Large intestine (tissue), 12 donors: ENCODE measurements at places on chromosomes 1 and 21. TPM values are rescaled to one million over a fixed set of nuclear protein-coding genes. Genes with fewer than 3 reads are reported as not detected.

KIF21B gene
- 1.5 TPM for polyA plus RNA-seq

FCRL4 gene
- polyA plus RNA-seq: 0.07 TPM

ERG gene
- polyA plus RNA-seq: 6.2 TPM

FAM177B gene
- 5.5 TPM for polyA plus RNA-seq

CNKSR1 gene
- polyA plus RNA-seq: 109 TPM

FOXD2 gene
- 1.6 TPM for polyA plus RNA-seq

PCBP3 gene
- polyA plus RNA-seq: 7.4 TPM

GABRD gene
- polyA plus RNA-seq: 0.54 TPM

KCNE2 gene
- 0.37 TPM for polyA plus RNA-seq

UBR4 gene
- 98.1 TPM for polyA plus RNA-seq

MRPL55 gene
- 61.1 TPM for polyA plus RNA-seq

DHRS3 gene
- 42.0 TPM for polyA plus RNA-seq

LMX1A gene
- 1.3 TPM for polyA plus RNA-seq

DNA sequence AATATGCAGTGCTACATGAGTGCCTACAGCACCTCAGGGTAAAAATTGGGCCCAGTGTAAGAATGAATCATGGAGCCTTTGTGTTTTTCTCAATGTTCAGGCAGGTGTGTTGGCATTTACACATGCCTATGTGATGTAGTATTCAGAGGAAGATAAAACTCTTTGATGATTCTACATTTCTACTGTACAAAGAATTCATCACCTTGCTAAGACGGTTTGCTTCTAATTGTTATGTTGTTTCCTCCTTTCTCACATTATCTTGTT lies 867.3 kb downstream of the TTLL7 start:
- DNase-seq: no peak

DNA sequence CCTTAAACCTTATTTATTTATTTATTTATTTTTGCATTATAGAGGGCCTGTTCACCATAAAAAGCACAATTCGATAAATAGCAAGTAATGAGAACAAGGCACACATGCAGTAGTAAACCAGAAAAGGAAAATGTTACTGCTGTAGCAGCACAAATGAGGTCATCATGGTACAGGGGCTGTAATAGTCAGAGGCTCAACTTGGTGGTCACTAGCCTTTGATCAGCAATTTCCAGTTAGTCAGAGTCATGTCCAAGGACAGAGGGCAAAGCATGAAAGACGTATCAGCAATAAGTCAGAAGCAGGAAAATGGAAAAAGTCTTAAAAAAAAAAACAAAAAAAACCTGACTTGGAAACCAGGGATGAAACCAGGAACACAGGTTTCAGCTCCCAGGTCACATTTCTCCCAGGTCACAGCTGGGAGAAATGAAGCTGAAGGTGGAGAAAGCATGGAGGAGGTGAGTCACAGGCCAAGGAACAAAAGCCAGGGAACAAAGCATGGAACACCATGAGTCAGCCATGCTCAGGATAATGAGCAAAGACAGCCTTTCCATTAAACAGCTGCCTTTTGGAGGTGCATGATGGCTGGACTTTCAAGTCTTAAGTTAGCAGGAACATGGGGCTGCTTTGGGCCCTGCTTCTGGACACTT lies 556.3 kb downstream of the LTN1 start:
- peak; percentile 58 for DNase-seq

- DNase-seq: no peak
Measured at GRCh38 chr1:201128962-201129361, 2.0 kb upstream of the ASCL5 start.

DNA sequence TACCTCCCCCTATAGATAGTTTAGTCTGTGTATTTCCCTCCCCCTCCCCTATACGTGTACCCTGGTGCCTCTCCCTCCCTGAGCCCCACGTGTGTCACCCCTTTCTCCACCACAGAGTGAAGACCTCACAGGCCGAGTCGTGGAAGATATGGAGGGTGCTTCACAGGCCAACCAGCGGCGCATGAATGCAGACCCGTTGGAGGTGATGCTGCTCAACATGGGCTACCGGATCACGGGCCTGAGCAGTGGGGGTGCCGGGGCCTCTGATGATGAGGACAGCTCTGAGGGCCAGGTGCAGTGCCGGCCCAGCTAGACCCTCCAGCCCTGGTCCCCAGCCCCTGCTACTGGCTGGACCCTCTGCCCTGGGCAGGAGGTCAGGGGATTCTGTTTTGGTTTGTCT lies 15.9 kb upstream of the TMEM222 start:
- DNase-seq: no peak

DNA sequence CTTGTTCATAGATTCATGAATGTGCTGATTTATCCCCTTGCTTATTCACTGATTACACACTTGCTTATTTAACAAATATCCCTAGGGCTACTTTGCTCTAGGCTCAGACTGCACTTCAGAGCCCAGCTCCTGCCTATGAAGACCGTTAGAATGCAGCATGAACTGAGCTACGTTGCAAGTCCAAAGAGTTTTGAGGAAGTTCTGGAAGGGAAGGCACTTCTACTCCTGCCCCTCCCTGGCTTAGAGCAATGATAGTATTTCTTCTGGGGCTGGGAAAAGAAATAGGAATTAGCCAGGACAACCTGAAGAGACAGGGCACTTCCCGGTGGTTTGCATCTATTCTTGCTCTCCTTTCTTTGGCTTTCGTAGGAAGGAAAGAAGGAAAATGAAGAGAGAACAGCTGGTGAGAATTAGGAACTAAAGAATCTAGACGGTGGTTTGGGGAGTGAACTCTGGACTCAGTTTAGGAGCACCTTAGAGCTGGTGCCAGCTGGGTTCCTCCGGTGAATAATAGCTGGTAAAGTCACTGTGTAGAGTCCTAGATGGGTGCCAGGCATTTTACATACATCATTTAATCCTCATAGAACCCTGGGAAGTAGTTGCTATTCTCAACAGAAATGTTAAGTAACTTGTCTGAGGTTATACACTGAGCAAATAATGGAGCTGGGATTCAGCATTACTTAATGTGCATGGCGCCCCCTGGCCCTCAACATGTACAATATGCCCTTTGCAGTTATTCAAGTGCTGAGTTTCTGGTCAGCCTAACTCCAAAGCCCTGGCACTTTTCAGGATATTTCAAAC lies 65.9 kb downstream of the NDUFS5 start:
- peak; percentile 50 for DNase-seq

- no peak for DNase-seq
Measured at GRCh38 chr1:34884536-34884935, 25.0 kb upstream of the SMIM12 start.

DNA sequence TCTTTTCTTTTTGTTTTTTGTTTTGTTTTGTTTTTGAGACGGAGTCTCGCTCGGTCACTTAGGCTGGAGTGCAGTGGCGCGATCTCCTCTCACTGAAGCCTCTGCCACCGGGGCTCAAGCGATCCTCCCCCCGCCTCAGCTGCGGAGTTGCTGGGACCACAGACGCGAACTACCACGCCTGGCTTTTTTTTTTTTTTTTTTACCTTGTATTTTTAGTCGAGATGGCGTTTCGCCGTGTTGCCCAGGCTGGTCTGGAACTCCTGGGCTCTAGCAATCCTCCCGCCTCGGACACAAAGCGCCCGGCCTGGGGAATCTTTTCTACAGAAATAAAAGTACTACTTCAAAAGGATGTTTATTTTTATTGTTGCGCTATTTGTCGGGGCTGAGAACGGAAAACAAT lies 1.1 kb upstream of the SETDB1 start:
- DNase-seq: no peak

DNA sequence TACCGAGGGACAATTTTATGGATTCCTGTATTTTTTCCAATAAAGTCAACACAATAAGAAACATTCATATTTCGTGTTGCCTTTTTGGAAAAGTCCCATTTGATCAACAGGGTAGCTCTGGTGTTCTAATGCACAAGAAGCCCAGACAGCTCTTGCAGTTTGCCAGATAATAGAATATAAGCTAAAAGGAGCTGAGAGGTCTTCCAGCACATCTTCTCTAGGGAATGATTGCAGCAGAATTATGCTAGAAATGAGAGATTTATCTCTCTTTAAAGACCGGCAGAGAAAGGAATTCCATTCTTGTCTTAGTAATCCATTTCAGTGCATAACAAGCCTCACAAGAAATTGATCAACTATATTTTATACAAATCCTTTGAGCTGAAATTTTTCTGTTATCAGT lies 25.0 kb upstream of the DDX59 start:
- DNase-seq: no peak

- DNase-seq: peak; percentile 8
Measured at GRCh38 chr1:102970496-102971078, 137.7 kb downstream of the COL11A1 start.

DNA sequence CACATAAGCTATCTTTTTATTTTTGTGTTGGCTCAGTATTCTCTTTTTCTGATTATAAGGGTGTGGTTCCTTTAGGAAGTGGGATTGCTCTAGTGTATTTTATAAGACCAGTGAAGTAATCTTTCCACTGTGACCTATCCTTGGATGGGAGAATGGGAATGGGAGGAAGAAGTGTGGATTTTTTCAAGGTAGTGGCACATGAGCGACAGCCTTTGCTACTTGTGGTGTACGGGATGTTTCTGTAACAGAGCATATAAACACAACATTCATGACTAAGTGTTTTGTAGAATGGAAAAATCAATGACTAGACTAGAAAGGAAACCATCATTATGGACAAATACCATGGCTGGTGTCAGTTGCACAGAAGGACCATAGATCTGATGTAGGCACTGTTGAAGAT lies 209.6 kb downstream of the GIPC2 start:
- no peak for DNase-seq

DNA sequence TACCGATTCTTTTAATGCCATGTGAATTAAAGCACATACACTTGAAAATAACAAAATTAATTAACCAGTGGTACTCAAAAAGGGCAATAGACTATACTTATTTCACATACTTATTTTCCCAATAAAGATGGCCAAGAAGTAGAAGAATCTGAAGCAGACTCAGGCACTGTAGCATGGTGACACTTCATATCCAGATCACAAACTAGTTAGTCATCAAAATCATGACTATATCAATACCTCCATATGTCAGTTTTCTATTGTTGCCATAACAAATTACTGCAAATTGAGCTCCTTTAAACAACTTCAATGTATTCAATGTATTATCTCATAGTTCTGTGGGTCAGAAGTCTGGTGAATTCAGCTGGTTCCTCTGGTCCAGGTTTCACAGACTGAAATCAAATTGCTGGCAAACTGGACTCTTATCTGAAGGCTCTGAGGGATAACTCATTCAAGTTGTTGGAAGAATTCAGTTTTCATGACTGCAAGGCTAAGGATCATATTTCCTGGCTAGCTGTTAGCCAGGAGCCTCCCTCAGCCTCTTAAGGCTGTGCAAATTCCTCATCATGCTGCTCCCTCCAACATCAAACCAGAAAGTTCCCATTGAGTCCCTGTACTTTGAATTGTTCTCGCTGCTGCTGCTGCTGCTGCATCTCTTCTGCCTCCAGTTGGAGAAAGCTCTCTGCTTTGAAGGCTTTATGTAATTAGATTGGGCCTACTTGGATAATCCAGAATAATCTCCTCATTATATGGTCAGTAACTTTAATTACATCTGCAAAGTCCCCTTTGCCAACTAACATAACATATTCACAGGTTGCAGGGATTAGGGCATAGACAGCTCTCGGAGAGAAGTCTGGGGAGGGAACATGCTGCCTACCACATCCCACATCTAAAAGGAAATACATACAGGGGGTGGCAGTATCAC lies 91.5 kb downstream of the MRPL39 start:
- DNase-seq: no peak

GRCh38 chr21:44889625-44890337 lies 16.3 kb upstream of the PTTG1IP start:
- no peak for DNase-seq

GRCh38 chr1:77565321-77565720 lies 117.1 kb downstream of the ZZZ3 start:
- no peak for DNase-seq

GRCh38 chr1:32474954-32475353 lies 10.1 kb downstream of the ZBTB8B start:
- DNase-seq: no peak

DNA sequence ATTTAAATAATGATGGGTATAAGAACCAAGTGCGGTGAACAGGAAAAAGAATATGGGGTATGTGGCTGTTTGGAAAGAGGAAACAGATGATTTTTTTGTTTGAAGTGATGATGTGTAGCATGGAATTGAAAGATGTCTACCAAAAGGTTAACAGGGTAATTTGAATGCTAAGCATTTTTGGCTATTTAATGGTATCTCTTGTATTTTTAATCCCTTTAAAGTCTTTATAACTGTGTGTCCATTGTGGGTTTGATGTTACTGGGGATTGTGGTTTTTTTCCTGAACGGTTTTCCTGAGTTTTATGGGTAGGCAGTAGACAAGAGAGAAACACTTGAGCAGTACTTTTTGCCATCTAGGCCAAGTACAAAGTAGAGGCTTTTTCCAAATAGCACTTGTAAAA lies 63.2 kb downstream of the PRDM2 start:
- DNase-seq: no peak

DNA sequence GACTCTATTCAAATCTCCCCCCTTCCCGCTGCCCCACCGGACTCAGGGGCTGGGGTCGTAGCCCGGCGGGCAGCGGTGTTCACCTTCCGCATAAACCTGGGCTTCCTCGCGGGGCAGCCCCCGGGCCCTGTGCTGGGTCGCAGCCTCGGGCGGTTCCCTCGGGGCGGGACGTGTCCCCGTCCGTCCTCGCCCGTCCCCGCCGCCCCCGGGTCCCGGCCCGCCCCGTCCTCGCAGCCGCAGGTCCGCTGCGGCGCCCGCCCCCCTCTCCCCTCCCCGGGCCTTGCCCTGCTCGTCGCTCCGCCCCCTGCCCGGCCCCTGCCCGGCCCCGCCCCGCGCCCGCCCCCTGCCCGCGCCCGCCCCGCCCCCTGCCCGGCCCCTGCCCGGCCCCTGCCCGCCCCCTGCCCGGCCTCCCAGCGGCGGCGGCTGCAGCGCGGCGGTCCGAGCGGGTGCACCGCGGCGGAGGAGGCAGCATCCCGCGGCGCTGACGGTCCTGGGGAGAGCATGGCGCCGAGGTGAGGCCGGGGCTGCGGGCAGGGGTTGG lies at the start of gene COL18A1:
Gene COL18A1 (plus strand): TSS at position 436 of the 541 bp plus-strand sequence. CDS start 66 bp downstream, at position 502.
- DNase-seq: no peak

DNA sequence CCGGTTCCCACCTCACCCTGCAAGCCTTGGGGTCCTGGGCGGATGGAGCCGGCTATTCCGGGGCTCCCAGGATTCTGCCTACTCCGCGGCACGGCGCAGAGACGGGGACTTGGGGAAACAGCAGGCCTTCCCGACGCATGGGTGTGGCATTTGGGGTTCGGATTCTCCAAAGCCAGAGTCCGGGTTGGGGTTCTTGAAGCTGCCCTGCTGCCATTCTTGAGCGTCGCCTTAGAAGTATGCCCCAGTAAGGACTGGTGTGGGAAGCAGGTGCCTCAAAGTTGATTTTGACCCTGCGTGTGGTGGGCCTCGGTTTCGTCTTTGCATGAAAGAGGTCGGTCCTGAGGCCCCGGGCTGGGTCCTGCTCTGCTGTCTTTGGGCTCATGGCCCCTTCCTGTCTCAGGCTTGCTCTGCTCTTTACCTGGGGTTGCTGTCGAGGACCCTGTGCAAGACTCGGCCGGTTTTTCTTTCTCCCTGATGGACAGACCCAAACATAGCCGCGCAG lies 696 bp downstream of the GUK1 start:
- DNase-seq: peak; percentile 61
